ENCODE measurements at places on chromosomes 1 and 21. TPM values are rescaled to one million over a fixed set of nuclear protein-coding genes. Genes with fewer than 3 reads are reported as not detected.

DNA sequence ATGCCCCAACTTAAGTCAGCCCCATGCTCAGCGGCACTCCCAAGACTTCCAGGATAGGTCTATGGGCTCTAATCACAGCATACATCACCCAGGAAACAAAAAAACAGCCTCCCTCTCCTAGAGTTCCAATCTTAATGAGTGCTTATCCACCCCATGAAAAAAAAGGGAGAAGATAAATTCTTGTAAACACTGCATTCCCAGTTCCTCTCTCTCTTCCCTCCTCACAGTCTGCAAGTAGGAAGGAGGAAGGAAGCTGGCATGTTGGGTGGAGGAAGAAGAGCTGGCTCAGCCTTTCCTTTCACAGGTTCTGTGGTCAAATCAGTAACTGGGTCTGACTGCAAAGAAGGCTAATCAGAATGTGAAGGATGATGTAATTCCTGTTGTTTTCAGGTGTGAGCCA lies 69.9 kb upstream of the ZC3H11B start:
- DNase-seq = no peak

DNA sequence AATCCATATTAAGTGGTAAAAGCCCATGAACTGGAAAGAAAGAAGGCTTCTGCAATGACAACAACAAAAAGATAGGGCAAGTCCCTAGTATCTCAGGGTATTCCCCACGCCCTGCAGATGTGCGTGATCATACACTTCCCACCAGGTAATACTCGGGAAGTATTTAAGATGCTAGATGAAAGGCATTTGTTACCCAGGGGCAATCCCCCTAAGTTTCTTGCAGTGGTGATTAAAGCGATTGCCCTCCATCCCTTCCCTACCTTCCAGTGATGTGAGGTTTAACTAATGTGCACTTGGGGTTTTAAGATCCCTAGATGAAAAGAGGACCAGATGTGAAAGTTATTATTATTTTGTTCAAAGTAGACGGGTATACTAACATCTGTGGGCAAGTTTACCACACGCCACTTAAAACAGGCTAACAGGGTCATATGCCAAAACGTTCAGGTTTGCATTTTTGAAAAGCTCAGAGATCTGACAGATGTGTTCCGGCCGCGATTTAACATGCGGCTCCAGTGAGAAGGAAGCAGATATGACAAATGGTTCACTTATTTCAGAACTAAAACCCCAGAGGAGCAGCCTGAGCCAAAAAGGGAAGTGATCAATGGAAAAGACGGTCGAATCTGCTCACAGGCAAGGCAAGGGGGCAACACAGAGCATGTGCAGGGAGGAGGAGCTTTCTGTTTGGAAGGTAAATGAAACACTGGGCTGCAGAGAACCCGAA lies 17.4 kb downstream of the TIAM1 start:
- no peak for DNase-seq

DNA sequence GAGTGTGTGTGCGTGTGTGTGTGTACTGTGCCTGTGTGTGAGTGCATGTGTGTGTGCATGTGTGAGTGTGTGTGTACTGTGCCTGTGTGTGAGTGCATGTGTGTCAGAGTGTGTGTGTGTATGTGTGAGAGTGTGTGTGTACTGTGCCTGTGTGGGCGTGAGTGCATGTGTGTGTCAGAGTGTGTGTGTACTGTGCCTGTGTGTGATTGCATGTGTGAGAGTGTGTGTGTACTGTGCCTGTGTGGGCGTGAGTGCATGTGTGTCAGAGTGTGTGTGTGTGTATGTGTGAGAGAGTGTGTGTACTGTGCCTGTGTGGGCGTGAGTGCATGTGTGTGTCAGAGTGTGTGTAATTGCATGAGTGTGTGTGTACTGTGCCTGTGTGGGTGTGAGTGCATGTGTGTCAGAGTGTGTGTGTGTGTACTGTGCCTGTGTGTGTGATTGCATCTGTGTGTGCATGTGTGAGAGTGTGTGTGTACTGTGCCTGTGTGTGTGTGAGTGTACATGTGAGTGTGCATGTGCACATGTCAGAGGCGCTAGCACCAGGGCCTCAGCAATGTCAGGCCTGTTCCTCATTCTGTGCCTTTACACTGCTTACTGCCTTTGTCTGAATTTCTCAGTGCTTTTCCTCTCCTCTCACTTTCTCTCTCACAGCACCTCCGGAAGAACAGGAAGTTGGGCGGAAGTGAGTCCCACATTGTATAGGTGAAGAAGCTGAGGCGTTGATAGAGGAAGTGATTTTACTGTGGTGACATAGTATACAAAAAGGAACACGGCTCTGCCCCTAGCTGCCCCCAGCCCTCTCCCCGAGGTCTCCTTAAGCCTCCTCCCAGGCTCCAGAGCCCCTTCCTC lies 4.9 kb downstream of the SLC5A9 start:
- no peak for DNase-seq

GRCh38 chr21:43778469-43779335 lies 2.6 kb upstream of the CSTB start:
- peak; percentile 45 for DNase-seq

- DNase-seq = no peak
Observed at GRCh38 chr1:172973424-172973823, 77.3 kb downstream of the TNFSF18 start.

DNA sequence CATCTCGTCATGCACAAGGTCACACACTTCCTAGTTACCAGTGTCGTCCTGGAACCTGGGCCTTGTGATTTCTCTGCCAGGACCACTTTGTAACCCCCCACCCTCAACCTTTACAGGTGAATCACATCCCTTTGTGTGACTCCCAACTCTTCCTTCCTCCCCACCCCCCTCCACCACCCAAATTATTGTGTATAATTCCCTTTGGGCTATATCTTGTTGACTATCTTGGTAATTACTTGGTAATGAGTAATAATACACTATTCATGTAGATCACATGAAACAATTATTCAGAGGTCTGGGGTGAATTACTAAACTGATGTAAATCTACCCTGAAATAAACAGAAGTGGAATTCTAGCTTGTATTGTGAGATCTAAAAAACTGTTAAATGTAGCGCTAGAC lies 1.7 kb downstream of the KCNK1 start:
- no peak for DNase-seq

- no peak for DNase-seq
Observed at GRCh38 chr1:67372136-67372535, 58.1 kb downstream of the SERBP1 start.

DNA sequence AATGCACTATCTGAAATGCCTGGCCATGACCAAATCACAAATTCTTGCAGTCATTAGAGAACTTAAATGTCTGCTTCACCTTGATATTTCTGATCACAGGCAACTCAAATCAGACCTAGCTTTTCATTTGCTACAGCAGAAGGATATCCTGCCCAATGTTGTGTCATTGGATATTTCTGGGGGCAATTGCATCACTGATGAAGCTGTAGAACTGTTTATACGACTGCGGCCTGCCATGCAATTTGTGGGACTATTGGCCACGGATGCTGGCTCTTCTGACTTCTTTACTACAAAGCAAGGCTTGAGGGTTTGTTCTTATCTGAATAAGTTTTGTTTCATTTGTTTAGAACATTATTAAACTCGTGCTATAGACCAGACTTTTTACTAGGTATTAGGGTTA lies 14.9 kb downstream of the ZYG11A start:
- DNase-seq = no peak

Gene OMA1
- total RNA-seq = 19.9 TPM

Gene LMX1A
- not detected for total RNA-seq

- no peak for DNase-seq
Observed at GRCh38 chr1:231364192-231364591, 26.1 kb downstream of the SPRTN start.

GRCh38 chr1:233863901-233864545 lies 40.5 kb upstream of the SLC35F3 start:
- DNase-seq = no peak
